NCI-H774 (cell line): ENCODE measurements at places on chromosomes 7 and 10.

DNA sequence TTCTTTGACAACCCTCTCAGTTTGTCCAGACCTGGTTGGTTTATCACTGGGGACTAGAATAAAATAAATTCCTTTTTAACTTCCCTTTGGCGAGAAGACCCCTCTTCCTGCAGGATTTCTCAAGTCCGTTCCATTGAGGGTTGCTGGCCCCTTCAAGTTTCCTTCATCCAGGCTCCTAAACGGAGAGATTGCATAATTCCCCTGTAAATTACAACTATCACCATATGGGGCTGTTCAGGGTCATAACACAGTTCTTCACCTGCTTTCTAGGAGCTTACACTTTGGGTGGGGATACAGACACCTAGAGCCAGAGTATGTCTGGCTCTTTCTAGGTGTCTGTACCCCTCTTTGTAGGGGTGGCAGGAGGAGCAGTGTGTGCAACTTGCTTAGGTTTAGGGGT, 3.3 kb upstream of the COPS6 start:
- no peak for DNase-seq

GRCh38 chr10:62861507-62861906, 45.3 kb upstream of the EGR2 start:
- no peak for DNase-seq

DNA sequence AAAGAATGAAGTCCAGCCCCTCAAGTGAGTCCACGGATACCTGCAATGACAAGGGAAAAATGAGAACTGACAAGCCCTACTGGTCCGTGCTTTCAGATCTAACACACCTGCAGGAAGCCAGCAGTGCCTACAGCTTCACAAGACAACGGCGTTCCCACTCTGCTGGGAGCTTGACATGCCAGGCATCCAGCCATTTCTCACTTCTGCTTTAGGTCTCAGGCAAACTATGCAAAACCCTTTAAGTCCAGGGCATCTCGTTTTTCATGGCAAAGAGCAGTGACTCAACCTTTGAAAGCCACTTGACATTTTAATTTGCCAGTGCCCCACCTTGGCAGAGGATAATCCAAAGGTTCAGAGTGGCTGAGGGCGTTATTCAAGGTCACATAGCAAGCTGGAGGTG, 49.1 kb upstream of the GPAM start:
- no peak for DNase-seq

GRCh38 chr7:46653848-46654247, 732.8 kb upstream of the IGFBP3 start:
- no peak for DNase-seq

- DNase-seq = peak; percentile 25
These were observed 4.2 kb downstream of the KCNMA1 start for GRCh38 chr10:77633376-77633775.

GRCh38 chr10:4066581-4067390, 281.8 kb upstream of the KLF6 start:
- DNase-seq = no peak

DNA sequence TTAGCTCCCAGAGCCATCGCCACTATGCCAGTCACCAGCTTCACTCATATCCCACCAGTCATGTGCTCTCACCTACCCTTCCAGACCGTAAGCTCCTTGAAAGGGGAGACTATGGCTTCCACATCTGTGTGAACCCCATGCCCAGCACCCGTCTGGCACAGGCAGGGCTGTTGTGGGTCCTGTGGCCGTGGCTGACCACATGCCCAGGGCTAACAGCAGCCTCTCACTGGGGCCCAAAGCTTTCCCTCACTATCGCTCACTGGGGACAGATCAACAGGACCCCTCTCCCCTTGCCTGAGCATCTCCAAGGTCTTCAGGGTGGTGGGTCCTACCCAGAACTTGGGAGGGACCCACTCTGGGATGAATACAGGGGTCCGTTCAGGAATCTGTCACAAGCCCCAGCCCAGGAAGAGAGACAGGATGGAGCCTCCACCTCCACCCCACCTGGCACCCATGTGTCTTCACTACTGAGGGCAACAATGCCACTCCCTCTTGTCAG, 303.9 kb downstream of the GRID1 start:
- DNase-seq = no peak

DNA sequence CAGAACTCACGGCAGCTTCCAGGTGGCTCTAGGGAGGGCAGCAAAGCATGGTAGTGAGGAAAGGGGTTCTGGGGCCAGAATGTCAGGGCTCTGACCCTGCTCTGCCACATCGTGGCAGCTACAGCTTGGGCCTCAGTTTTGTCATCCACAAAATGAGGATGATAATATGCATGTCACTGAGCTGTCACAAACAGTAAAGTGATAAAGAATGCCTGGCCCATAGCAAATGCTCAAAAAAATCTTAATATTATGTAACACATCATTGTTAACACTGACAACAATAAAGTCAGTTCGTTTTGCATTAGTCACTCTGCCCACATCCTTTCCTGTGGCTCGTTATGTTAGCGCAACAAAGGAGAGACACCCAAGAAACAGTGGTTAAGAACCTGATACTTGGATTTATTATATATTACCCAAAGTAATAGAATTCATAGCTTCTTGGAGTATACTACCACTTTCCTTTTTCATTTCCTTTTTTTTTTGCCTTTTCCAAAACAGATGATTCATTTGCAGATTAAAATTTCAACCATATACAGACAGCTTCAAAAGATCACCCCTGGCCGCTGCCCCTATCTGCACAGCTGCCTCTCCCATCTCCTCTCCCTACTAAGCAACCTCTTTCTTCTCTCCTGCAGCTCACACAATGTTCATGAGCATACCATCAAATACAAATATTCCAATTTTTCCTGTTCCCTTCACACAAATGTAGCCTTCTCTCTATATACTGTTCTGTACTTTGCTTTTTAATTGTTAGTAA, 45.5 kb upstream of the DDC start:
- DNase-seq = no peak

- DNase-seq = no peak
These were observed 28.1 kb downstream of the ENO4 start for GRCh38 chr10:116877391-116877790.

GRCh38 chr7:76057813-76058145, 9.9 kb downstream of the MDH2 start:
- DNase-seq = no peak

- no peak for DNase-seq
These were observed 81.7 kb upstream of the EFCAB10 start for GRCh38 chr7:105662998-105663397.

DNA sequence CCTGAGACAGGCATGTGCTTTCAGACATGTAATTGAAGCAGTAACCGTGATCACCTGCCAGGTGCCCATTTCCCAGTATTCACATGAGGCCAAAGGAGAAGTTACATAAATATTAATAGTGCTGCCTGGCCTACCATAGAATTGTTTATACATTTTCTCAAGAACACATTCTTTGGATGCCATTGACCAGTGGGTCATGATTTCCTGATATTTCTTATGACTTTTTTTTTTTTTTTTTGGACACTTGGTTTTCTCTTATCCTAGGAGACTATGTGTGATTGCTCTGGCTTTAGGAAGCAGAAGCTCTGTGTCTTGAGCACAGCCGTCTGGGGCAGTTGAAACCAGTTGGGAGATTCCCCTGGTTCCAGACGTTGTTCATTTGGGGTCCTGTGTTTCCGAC, 143.9 kb upstream of the NPS start:
- no peak for DNase-seq

DNA sequence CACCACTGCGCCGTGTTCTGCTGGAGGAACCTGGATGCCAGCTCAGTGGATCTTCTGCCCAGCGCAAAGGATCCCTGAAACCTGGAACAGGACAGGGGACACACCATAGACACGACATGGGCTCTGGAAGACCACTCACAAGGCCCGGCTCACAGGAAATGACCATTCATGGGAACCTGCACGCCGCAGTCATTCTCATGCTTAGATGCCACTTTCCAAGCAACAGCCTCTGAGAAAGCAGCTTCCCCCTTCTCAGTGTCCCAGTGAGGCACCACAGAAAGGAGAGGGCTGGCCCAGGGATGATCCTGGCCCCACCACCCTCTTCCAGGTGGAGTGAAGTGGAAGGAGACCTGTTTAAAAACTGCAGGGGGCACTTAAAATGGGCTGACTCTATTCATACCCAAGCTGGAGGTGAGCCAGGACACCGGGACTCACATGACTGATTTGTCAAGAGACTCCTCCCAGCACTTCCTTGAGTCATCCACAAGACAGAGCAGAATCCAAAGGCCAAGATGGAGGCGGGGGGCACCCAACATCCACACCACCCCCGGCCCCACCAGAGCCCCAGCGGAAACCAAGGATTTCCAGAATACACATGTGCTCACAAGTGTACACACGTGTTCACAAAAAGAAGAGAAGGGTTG, 11.2 kb downstream of the CTBP2 start:
- DNase-seq = no peak

DNA sequence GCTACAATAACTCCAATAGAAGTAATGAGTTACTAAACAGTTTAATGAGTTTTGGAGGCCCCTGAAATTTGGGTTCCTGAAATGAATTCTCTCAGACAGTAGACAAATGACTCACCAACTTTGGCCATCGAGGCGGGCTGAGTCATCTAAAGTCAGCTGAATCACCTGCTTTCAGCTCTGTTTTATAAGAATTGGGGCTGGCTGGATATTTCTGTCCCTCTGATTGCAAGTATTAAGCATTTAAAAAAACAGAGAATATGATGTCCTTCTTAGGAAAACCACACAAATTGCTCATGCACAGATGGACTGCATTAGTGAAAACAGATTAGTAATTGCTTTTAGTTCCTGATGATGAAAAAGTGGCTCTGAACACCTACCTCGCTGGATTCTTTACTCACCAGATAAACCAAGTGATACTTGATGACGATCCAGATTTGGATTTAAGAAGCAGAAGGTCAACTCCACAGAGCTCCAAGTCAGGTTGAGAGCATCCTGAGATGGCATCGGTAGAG, 59.1 kb downstream of the ZNF365 start:
- DNase-seq = no peak

- no peak for DNase-seq
These were observed 115.8 kb downstream of the INHBA start for GRCh38 chr7:41586931-41587640.

GRCh38 chr10:48902096-48902495, 37.5 kb downstream of the LRRC18 start:
- no peak for DNase-seq

DNA sequence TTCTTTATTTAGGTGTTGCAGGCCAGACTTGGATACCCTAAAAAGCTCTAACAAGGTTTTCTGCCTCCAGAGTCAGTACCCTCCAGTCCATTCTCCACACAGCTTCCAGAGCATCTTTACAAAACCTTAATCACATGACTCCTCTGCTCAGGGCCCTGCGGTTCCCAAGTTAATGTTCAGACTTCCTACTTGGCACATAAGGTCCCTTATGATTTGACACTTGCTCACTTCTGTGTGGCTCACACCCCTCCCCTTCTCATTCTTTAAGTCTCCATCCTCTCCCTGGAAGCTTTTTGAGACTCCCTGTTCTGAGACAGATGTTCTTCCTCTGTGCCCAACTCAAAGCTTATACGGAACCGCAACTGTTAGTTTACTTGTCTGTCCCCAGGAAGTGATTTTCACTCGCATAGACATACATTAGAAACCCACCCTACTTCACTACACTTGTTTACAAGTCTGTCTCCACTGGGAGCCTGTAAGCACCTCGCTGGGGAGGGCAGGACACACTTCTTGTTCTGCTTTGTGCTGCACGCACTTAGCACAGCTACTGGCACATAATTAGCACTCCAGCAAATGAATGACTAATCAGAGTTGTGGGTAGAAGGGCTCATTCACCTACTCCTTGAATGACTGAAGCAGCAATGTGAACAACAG, 154.3 kb upstream of the LAMB4 start:
- no peak for DNase-seq

DNA sequence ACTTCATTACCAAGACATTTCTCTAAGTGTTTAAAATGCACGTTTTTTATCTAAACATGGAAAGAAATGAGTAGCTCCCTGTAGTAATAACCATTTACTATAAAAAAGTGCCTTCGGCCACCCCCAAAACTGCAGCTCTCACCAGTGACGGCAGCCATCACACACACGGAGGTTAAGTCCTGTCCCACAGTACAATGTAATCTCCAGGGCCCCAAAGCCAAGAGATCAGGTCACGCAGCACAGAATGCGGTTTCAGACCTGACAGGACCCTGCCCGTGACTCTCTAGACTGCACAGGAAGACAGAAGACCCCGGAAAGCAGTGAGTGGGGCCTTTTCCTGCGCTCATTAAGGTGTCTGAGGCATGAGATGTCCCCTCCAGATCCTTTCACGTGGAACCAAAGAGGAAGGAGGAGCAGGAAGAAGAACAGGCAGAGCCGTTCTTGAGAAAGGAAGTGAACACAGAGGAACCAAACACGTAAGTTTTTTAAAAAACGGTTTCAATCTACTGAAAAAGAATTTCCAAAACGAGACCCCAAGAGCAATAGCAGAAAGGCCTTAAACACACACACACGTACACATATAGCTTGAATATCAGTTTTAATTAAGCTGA, 125.7 kb downstream of the ZMYND11 start:
- DNase-seq = no peak

- no peak for DNase-seq
These were observed 2.1 kb downstream of the ADIRF start for GRCh38 chr10:86970162-86970981.

DNA sequence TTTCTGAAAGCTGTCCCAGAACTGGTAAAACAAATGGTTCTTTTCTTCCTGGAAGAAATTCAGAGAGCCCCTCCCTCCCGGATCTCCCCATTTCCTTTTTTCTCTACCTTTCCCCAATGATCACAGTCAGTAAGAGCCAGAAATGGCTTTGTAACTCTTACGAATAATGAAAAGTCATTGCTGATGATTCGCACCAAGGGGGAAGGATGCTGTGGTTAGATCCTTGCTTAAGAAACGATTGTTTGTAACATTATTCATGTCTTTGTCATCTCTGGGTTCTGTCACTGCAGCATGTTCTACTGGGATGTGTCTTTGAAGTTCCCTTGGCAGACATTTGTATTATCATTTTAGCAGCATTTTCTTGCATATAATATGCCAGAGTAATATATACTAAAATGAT, 138.9 kb downstream of the CACNB2 start:
- no peak for DNase-seq

- no peak for DNase-seq
These were observed 20.3 kb downstream of the NACAD start for GRCh38 chr7:45068236-45069023.

GRCh38 chr10:49280001-49280408, 19.0 kb upstream of the C10orf71 start:
- no peak for DNase-seq

GRCh38 chr10:6067457-6067856, 5.3 kb upstream of the IL2RA start:
- no peak for DNase-seq
